ENCODE measurements at places on chromosomes 1 and 21. TPM values are rescaled to one million over a fixed set of nuclear protein-coding genes. Genes with fewer than 3 reads are reported as not detected.

The USH2A gene
- not detected for polyA plus RNA-seq

The S100A5 gene
- not detected for polyA plus RNA-seq

The LCE1E gene
- not detected for polyA plus RNA-seq

The TTC22 gene
- polyA plus RNA-seq: 17.2 TPM

The GLIS1 gene
- 0.20 TPM for polyA plus RNA-seq

The ELK4 gene
- polyA plus RNA-seq: 3.5 TPM

The TCHH gene
- 0.13 TPM for polyA plus RNA-seq

The RRAGC gene
- polyA plus RNA-seq: 9.7 TPM

The TAS1R2 gene
- not detected for polyA plus RNA-seq

The PGLYRP4 gene
- polyA plus RNA-seq: not detected

The TMPRSS3 gene
- 1.8 TPM for polyA plus RNA-seq

The PLPPR4 gene
- not detected for polyA plus RNA-seq

The NTMT2 gene
- polyA plus RNA-seq: not detected

The ODF2L gene
- 7.2 TPM for polyA plus RNA-seq

The PLK3 gene
- 21.2 TPM for polyA plus RNA-seq

The LCE1C gene
- not detected for polyA plus RNA-seq

The KLHDC7A gene
- polyA plus RNA-seq: 1.9 TPM

The KCNE1 gene
- 0.13 TPM for polyA plus RNA-seq

The CLCNKB gene
- polyA plus RNA-seq: 0.31 TPM

The CALML6 gene
- 5.7 TPM for polyA plus RNA-seq

The IL10 gene
- polyA plus RNA-seq: 1.9 TPM

The DIO1 gene
- not detected for polyA plus RNA-seq

The CTNNBIP1 gene
- polyA plus RNA-seq: 36.1 TPM

The INKA2 gene
- polyA plus RNA-seq: 1.7 TPM

The STK40 gene
- 14.6 TPM for polyA plus RNA-seq

The SRM gene
- 78.5 TPM for polyA plus RNA-seq
